ENCODE measurements at places on chromosomes 13 and 19. TPM values are rescaled to one million over a fixed set of nuclear protein-coding genes. Genes with fewer than 3 reads are reported as not detected.

Gene C19orf73
- total RNA-seq, result 6.1 TPM

- no peak for DNase-seq
Observed at GRCh38 chr19:45045671-45046353, 7.0 kb downstream of the CLASRP start.

Gene OR4F17
- not detected for total RNA-seq

- no peak for DNase-seq
Observed at GRCh38 chr19:33385956-33386355, 12.4 kb downstream of the CEBPG start.

Gene TARM1
- not detected for total RNA-seq

Gene ZNF223
- 5.8 TPM for total RNA-seq

Measured in Peyer's patch (tissue), 4 donors.